ENCODE measurements at places on chromosomes 4 and X.

GRCh38 chr4:132691668-132692067 lies 457.4 kb upstream of the PCDH10 start:
- no peak for DNase-seq

DNA sequence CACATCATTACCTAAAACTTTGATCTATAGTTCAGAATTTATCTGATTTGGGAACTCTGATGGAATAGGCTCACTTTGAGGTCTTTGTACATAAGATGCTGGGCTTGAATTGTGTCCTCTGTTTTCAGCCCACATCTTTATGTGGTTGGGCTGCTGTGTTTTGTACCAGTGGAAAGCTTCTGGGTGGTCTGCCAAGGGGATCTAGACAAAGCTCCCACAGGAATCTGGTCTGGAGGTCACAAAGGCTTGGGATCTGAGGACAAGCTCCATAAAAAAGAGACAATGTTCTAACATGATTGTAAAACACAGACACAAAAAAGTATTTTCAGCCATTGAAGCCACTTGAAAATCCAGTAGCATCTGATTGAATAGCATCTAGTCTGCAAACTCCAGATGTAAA lies 393.5 kb upstream of the PITX2 start:
- DNase-seq, result no peak

DNA sequence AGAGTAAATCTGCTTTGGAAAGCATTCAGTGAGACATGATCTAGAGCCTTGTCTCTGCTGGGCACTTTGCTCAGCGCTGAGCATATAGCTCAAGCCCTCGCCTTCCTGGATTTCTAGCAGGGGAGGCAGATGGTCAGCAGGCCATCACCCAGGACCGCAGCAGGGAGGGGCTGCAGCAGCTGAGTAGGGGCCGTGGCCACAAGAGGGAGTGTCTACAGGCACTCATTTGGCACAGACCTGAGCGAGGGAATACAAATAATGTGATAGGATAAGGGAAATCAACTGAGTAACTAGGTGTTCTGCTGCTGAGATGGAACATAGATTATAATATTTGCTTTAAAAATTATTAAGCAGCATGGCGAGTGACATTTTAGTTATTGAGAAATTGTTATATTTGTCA lies 30.2 kb downstream of the OFD1 start:
- DNase-seq, result no peak

- DNase-seq, result no peak
Measured at GRCh38 chr4:76758996-76759395, 138.9 kb downstream of the SOWAHB start.
